Activated naive CD4-positive, alpha-beta T cell treated with Interleukin-2 at 50 U/mL for 16 hours (primary cell): ENCODE measurements at places on chromosomes 3 and 15.
A peak's percentile ranks its signal among the peaks of the same experiment; 100 is the strongest.

DNA sequence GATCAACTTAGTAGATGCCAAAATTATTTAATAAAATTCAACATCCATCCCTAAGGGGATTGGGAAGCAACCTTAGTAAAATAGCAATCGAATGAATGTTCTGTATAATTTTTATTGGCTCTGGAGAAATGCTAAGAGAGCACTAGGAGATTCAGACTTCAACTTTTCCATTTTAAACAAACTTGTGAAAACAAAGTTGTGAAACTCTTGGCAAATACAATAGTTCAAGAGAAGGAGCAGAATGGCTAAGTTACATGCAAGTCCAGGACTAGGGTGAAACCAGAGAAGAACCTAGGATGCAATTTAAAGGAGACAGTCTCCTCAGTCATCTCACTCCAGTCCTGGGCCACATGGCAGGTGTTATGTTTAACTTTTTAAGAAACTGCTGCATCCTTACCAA lies 16.7 kb upstream of the ZNF280D start:
- DNase-seq, result no peak

GRCh38 chr15:33021806-33022389 lies 172.6 kb downstream of the FMN1 start:
- no peak for DNase-seq

DNA sequence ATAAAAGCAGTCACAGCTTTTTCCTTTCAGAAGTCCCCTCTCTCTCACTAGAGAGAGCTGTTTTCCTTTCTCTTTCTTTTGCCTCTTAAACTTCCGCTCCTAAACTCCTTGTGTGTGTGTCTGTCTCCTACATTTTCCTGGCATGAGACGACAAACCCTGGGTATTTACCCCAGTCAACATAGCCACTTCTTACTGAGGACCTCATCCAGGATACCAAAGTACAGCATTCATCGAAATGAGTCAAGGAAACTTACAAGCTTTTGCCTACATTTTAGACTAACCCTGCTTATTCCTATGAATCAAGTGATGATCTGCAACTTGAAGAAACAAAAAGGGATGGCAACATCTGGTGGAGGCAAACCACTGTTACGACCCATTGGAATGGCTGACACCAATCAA lies 16.7 kb downstream of the PATL2 start:
- no peak for DNase-seq

DNA sequence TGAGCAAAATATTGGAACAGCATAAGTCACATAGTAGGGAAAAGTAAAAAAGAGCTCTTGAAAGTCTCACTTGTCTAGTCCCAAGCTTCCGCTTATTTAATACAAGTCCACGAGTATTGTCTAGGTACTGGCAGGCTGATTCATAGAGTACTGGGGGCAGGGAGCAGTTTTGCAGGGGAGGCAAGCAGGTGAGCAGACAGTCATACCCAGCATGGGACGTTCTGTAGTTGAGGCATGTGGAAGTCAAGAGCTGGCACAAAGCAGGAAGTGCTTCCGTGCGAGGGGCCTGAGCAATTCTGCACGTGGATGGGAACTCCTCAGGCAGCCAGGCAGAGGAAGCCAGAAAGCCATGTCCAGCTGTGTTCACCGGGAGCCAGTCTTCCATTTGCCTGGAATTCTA lies 287.6 kb downstream of the EPHB1 start:
- no peak for DNase-seq

DNA sequence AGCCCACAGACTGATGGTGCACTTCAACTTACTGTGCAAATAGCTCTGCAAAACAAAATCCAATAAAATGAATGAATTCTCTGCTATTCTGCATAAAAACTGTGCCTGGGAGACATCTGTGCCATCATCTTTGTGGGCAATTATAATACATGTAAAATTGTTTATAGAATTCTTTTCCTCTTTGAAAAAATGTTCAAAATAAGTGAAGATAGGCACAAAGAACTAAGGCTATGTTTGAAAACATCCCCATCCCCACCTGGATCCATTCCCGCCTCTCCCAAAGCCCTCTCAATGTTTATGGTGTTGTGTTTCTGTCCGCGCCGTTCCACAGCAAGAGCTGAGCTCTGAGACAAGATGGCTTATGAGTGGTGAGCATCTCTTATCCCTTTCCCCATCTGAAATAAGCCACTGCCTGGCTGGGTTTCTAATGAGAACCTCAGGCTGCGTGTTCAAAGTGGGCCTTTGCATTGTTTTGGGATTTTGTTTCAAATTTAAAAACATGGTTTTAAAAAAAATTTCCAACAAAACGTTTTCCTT lies 22.4 kb upstream of the SNRPA1 start:
- no peak for DNase-seq

DNA sequence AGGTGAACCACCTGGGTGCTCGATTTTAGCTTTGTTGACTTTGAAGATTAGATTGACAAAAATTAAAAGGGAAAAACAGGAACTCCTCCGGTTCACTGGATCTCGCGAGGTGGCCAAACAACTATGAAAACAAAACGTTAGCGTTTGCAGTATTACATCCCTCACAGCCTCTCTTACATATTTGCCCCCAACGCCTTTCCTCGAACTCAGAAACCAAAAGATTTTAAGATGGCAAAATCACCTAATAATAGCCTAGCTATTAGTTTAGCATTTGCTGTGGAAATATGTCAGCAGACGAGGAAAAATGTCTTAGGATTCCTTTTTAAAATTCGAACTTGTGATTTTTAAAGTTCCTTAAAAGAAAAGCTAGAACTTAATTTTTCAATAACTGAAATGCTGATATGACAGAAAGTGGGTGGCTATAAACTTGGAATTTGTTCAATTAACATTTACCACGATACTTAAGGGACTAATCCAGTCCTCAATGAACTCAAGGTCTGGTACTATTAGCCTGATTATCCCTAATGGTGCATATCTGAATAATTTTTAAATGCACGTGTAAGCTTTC lies 491 bp upstream of the SENP7 start:
- no peak for DNase-seq

DNA sequence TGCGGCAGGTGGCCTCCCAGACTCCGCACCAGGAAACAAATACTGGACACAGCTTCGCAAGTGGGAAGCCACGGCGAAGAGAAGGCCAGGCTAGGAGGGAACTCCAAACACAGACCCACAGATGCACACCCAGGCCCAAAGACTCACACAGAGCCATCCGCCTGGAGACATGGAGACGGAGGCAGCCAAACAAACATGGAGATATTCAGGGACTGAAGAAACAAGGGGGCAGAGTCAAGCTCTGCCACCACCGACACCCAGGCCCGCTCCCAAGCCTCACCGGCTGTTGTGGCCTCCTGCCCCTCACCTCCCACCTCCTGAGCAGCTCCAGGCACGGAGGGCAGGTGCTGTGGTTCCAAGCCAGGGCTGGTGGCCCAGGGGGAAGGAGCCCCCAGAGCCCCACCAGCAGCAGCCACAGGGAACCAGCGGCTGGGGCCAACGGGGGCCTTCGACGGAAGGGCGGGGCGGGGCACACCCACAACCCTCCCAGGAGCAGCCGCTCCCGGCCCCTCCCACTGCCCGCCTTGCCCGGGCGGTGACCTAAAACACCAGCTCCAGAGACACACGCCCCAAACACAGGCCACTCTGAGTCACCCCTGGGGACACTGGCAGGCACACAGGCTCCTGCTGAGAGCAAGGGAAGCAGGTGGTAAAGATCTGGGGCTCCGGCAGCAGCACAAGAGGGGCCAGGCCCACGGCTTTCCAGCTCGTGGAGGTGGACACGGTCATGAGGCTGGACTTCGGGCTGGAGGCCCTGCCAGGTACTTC lies 31.9 kb downstream of the TNK2 start:
- DNase-seq, result peak; percentile 37

DNA sequence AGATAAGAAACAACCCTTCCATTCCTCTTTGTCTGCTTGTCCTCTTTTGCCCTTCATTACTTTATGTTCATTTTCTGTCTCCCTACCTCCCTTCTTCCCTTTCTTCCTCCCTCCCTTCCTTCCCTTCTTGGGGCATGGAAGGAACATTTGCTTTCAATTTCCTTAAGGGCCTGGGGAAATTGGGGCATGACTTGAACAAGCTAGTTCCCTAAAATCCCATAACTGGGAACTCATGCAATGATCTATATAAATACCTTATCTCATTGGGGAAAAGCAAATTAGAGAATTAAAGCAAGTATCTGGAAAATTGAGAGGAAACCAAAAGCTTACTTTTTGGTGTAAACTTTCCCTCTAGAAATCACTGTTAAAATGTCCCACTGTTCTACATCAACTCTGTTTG lies 35.7 kb downstream of the BOC start:
- DNase-seq, result no peak
